Kidney (tissue), 22 donors: ENCODE measurements at places on chromosomes 2 and 18.

DNA sequence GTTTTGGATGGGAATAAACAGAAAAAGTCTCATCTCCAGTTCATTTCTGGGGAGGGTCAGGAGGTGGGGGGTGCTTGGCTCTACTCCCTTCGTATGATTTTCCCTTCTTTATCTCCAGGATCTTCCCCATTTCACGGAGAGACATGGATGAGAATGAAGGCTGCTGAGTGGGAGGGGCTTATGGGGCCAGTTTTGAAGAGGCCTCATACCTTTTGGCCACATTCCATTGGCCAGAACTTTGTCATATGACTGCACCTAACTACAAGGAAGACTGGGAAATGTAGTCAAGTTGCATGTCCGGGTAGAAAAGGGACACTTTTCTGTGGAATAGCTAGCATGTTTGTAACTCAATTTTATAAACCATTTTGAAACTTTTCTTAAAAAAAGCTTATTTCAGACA is 117.6 kb downstream of the NEDD4L start:
- peaks cover 4% of the 10 kb centered on the region for H3K4me1 ChIP-seq
- H3K4me3 ChIP-seq: no peak overlapping the region
- DNase-seq: no peak
- no peak overlapping the region for H3K27ac ChIP-seq

DNA sequence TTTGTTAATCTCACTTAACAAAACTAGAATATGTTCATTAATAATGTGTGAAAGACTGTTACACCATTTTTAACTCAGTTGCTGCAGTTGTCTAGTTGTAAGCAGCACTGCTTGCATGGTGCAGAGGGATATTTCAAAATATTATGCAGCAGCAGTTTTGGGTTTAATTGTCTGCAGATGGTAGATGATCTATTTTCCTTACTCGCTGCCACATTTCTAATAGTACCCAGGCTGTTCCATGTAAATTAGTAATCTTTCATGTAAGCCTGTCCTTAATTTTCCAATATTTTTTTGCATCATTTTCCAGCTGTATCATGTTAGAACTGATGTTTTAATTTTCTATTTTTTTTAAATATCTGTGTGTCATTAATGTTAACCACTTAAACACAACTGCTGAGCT is 488.1 kb upstream of the RAB12 start:
- DNase-seq: no peak
- no peaks in the 10 kb centered on the region for H3K4me1 ChIP-seq
- H3K4me3 ChIP-seq: no peak overlapping the region

GRCh38 chr2:217517402-217517801 is 485.4 kb downstream of the TNS1 start:
- H3K27me3 ChIP-seq: no peaks in the 10 kb centered on the region
- H3K4me1 ChIP-seq: no peaks in the 10 kb centered on the region
- no peak for DNase-seq
- no peaks in the 10 kb centered on the region for H3K36me3 ChIP-seq

DNA sequence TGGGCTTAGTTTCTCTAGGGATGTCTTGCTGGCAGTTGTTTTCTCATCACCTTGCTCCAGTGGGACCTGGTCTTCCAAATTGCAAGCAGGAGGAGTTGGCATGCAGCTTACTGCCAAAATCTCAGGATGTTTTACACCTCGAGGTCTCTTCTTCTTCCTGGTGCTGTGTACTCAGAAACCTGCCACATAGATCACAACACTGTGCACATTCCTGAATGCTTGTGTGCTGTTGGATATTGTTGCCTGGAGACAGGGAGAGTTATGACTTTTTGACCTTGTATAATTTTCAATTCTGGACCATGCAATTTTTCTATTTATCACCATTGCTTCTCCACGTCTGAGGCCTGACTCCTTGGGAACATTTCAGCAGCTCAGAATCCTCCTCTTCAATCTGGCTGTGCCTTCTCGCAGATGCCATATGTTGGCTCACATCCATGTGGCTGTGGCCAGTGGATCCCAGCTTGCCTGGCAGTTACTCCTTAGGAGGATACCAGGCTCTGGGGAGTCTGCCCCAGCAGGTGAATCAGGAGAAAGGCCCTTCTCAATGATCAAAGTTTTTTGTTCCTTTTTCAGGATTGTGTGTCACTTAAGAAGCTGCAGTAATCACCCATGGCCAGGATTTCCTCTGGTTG is 489.3 kb downstream of the TSN start:
- H3K4me3 ChIP-seq: no peak overlapping the region
- no peak overlapping the region for H3K27ac ChIP-seq
- H3K36me3 ChIP-seq: no peaks in the 10 kb centered on the region
- no peak for DNase-seq
- H3K27me3 ChIP-seq: no peaks in the 10 kb centered on the region

GRCh38 chr18:5415665-5416064 is 120.1 kb upstream of the ZBTB14 start:
- H3K36me3 ChIP-seq: peaks cover 13% of the 10 kb centered on the region
- H3K4me1 ChIP-seq: no peaks in the 10 kb centered on the region
- no peak overlapping the region for H3K4me3 ChIP-seq
- no peak for DNase-seq

- H3K4me3 ChIP-seq: no peak overlapping the region
- no peaks in the 10 kb centered on the region for H3K27me3 ChIP-seq
- no peaks in the 10 kb centered on the region for H3K36me3 ChIP-seq
- H3K4me1 ChIP-seq: peaks cover 10% of the 10 kb centered on the region
- DNase-seq: peak; percentile 84
These were observed 56.6 kb upstream of the CYP26B1 start for GRCh38 chr2:72204156-72204785.

GRCh38 chr2:69183659-69184058 is 170.7 kb downstream of the ANTXR1 start:
- H3K27ac ChIP-seq: no peak overlapping the region
- no peak for DNase-seq
- H3K4me1 ChIP-seq: no peaks in the 10 kb centered on the region
- H3K36me3 ChIP-seq: no peaks in the 10 kb centered on the region

DNA sequence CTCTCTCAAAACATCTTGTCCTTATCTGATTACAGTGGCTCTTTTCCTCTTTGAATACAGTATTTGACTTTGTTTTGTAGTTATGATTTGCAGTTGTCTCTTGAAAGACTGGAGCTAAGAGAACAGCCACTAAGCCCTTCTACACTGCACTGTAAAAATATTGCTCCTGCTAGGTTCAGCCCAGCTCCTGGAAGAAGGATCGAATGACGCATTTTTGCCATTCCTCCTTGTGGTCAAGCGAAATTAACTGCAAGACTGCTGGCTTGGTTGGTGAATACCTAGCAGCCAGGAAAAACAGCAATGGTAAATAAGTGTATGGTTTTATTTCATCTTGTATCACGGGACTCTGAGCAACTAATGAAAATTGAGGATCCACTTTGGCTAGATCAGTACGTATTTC is 407.8 kb upstream of the CDH2 start:
- H3K36me3 ChIP-seq: no peaks in the 10 kb centered on the region
- no peaks in the 10 kb centered on the region for H3K27me3 ChIP-seq
- H3K27ac ChIP-seq: no peak overlapping the region
- no peaks in the 10 kb centered on the region for H3K4me1 ChIP-seq
- DNase-seq: no peak
- H3K4me3 ChIP-seq: no peak overlapping the region

- no peak overlapping the region for H3K27ac ChIP-seq
- no peaks in the 10 kb centered on the region for H3K27me3 ChIP-seq
- no peak for DNase-seq
- H3K4me3 ChIP-seq: no peak overlapping the region
- no peaks in the 10 kb centered on the region for H3K36me3 ChIP-seq
These were observed 62.8 kb downstream of the EFEMP1 start for GRCh38 chr2:55860832-55861231.

GRCh38 chr2:241372361-241372992 is 16.4 kb downstream of the FARP2 start:
- no peaks in the 10 kb centered on the region for H3K4me1 ChIP-seq
- H3K27ac ChIP-seq: no peak overlapping the region
- no peaks in the 10 kb centered on the region for H3K36me3 ChIP-seq
- H3K4me3 ChIP-seq: no peak overlapping the region
- H3K27me3 ChIP-seq: no peaks in the 10 kb centered on the region

- no peaks in the 10 kb centered on the region for H3K27me3 ChIP-seq
- DNase-seq: peak; percentile 74
- H3K36me3 ChIP-seq: no peaks in the 10 kb centered on the region
- H3K4me3 ChIP-seq: peak overlapping the region; percentile 7
These were observed 59.2 kb downstream of the DOCK10 start for GRCh38 chr2:224982910-224983711.

GRCh38 chr2:98445177-98445682 is 572 bp downstream of the INPP4A start:
- DNase-seq: no peak
- peaks cover 8% of the 10 kb centered on the region for H3K4me1 ChIP-seq
- H3K4me3 ChIP-seq: peak overlapping the region; percentile 71
- no peak overlapping the region for H3K27ac ChIP-seq
- no peaks in the 10 kb centered on the region for H3K27me3 ChIP-seq

DNA sequence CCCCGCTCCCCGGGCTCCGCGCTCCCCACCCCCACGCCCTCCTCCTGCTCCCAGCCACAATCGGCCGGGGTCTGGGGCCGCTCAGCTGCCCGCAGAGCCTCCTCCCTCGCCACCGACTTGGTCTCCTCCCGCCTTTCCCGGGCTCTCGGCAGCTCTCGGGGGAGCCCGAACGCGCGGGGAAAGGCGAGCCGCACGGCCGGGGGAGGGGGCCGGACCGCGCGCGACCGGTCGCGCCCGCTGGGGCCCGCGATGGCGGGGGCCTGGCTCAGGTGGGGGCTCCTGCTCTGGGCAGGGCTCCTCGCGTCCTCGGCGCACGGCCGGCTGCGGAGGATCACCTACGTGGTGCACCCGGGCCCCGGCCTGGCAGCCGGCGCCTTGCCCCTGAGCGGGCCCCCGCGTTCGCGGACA is 327 bp downstream of the LTBP1 start:
- no peak for DNase-seq
- no peaks in the 10 kb centered on the region for H3K27me3 ChIP-seq
- peak overlapping the region; percentile 72 for H3K4me3 ChIP-seq
- no peaks in the 10 kb centered on the region for H3K36me3 ChIP-seq
- H3K27ac ChIP-seq: no peak overlapping the region

DNA sequence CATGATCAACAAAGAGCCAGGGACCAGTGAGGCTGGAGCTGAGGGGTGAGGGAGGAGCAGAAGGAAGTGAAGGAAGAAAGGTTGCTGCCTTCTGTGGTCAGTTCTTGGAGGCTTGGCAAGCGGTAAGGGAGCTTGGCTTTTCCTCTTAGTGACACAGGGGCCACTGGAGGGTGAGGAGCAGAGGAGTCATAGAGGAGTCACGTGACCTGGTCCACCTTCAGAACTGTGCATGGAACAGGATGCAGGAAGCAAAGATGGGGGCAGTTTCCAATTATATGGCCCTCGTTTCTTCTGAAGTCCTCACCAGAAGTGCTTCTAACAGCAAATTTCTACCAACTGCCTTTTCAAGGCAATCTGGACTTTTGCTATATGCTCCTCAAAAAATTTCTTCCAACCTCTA is 326.9 kb upstream of the SMIM21 start:
- DNase-seq: no peak
- no peaks in the 10 kb centered on the region for H3K27me3 ChIP-seq
- no peak overlapping the region for H3K4me3 ChIP-seq
- no peaks in the 10 kb centered on the region for H3K4me1 ChIP-seq

DNA sequence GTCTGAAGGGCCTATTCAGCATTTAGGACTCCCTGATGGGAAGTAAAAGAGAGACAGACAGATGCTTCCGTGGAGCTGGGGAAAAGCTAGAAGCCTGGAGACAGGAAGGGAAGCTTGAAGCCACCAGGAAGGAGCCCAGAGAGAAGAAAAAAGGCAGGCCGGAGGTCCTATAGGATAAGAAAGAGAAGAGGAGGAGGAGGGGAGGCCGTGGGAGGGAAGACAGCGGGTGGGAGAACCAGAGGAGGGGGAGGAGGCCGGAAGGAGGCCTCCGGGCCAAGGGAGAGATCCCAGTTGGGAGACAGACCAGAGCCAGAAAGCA is 107.1 kb upstream of the PKDCC start:
- H3K36me3 ChIP-seq: no peaks in the 10 kb centered on the region
- no peak overlapping the region for H3K27ac ChIP-seq
- no peaks in the 10 kb centered on the region for H3K4me1 ChIP-seq
- peak; percentile 59 for DNase-seq
- H3K4me3 ChIP-seq: no peak overlapping the region
- H3K27me3 ChIP-seq: no peaks in the 10 kb centered on the region

DNA sequence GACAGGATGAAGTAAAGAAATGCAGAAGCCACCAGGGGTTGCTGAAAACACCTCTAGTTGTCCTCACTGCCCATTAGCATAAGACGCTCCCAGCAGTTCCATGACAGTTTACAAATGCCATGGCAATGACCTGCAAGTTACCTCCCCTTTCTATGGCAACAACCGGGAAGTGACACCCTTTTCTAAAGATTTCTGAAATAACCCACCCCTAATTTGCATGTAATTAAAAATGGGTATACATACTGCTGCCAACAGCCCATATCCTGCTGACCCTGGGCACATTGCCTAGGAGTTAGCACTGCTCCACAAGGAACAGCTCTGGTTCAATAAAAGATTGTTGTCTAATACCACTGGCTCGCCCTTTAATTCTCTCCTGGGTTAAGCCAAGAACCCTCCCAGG is 178.3 kb upstream of the LRATD1 start:
- H3K36me3 ChIP-seq: no peaks in the 10 kb centered on the region
- H3K4me3 ChIP-seq: no peak overlapping the region
- no peaks in the 10 kb centered on the region for H3K4me1 ChIP-seq
- no peak for DNase-seq
- H3K27me3 ChIP-seq: no peaks in the 10 kb centered on the region
- H3K27ac ChIP-seq: no peak overlapping the region

DNA sequence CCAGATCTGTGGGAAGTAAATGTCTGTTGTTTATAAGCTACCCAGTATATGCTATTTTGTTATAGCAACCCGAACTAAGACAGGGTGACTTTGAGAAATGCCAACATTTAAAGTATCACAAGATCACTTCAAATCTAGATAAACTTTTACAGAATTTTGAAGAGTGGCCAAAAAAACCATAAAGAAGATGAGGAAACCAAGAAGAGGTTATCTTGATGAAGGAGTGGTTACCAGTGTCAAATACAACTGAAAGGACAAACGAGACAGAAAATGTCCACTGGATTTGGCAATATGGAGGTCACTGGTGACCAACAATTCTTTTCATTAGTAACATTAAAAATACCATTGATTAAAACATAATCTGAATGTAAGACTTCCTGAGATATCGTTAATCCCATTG is 235.7 kb downstream of the DYM start:
- no peak overlapping the region for H3K4me3 ChIP-seq
- H3K27me3 ChIP-seq: no peaks in the 10 kb centered on the region
- H3K36me3 ChIP-seq: no peaks in the 10 kb centered on the region
- H3K27ac ChIP-seq: no peak overlapping the region
- DNase-seq: no peak
- no peaks in the 10 kb centered on the region for H3K4me1 ChIP-seq

- no peak overlapping the region for H3K4me3 ChIP-seq
- H3K36me3 ChIP-seq: no peaks in the 10 kb centered on the region
- no peak for DNase-seq
- peaks cover 3% of the 10 kb centered on the region for H3K4me1 ChIP-seq
These were observed 12.4 kb downstream of the RALB start for GRCh38 chr2:120265006-120265405.
